Stimulated activated CD8-positive, alpha-beta memory T cell treated with anti-CD3 and anti-CD28 coated beads, Interleukin-4, amount 100 ng/mL, for 1 hour (primary cell): ENCODE measurements at places on chromosomes 3 and 15.

DNA sequence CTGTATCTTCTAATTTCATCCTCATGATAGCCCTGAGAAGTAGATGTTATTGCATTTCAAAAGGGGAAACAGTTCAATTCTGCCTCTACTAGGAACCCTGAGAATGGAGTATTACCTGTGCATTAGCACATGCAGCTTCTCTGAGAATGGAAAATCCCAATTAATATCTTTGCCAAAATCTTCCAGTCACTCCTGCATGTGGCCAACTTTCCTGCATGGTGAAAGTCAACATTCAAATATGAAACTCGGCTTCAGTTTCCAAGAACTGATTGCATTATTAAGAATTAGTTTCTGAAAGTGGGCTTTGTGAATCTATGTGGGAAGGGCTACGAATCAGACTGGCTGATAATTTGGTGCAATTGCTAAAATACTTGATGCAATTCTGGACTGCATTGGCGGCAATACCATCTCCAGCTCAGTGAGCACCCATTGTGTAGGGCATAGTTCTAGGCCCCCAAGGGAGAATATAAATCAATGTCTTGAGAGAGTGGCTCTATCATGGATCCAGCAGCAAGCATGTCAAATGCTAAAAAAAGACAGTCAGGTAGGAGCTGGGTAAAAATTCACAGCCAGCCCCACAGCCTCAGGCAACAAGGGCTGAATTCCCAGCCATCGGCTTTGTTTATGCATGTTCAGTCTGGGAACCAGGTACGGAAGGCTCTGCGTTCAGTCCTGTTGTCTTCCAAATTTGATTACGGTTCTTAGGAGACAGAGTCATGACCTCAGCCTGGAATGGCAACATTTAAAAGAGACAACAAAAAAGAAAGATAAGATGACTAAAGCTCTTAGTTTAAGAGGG, 18.8 kb upstream of the BCL6 start:
- DNase-seq, result no peak

DNA sequence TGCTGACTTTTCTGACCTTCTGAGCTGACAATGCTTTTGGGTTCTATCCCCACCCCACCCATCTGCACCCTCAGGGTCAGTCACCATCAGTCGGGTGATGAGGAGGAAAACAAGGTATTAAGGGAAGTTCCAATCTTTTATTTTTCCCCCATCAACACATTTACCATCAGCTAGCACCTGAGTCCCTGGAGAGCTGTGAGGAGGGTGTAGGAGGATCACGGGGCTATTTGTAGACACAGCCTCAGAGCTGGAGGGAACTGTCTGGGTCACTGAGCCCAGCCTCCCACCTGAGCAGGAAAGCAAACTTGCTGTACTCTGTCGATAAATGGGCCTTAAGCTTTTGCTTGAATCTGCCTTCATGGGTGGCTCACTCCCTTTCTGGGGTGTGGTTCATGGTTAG, 24.8 kb upstream of the ZFAND6 start:
- no peak for DNase-seq

- DNase-seq, result no peak
These were observed 70.5 kb upstream of the SLC4A7 start for GRCh38 chr3:27554706-27555105.

- no peak for DNase-seq
These were observed 7.8 kb upstream of the ACSBG1 start for GRCh38 chr15:78242128-78242527.

- DNase-seq, result no peak
These were observed 60.7 kb downstream of the ZNF621 start for GRCh38 chr3:40585381-40586016.

- no peak for DNase-seq
These were observed 165.0 kb downstream of the NTRK3 start for GRCh38 chr15:88091444-88092016.

DNA sequence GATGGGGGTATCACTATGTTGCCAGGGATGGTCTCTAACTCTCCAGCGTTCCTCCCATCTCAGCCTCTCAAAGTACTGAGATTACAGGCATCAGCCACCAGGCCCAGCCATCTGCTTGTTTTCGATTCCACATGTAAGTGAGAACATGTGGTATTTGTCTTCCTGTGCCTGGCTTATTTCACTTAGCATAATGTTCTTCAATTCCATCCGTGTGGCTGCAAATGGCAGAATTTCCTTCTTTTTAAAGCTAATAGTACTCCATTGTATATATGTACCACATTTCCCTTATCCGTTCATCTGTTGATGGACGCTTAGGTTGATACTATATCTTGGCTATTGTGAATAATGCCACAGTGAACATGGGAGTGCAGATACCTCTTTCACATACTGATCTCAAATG, 70.6 kb downstream of the ASB7 start:
- no peak for DNase-seq

DNA sequence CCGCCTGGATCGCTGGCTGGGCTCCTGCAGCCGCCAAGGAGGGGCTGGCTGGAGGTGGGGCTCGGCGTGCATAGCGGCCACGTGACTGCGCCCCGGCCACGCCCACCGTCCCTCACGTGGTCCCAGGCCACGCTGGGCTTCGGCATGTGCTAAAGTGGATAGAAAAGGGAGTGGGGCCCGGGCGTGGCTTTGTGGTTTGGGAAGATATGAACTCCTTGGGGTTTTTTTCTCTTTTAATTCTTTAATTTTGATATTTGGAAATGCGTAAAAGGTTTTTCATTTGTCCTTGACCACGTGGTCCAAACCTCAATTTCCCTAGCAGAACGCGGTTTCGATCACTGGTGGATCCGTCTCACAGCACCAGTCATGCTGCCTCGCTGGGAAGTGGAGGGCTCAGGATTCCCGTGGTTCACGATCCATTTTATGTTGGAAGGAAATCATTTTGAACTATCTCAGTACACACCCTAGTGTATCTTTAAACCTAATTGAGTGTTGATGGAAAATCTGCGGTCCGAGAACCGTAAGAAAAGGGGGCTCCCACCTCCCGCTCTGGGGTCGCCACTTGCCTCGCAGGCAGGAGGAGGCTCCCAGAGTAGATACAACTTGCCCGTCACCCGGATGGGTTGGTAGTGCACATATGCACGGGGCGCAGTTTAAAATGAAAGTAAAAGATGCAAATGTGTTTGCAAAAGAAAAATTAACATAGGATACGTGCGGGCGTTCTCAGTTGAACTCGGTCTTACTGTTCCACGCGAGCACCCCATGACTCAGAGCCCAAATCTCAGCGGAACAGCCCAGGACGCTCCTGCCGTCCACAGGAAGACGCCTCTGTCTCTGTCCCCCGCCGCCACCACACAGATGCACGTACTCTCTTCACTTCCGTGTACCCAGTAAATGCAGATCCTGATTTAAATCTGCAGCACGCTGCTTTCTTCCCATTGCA, 141.9 kb downstream of the PGPEP1L start:
- no peak for DNase-seq

DNA sequence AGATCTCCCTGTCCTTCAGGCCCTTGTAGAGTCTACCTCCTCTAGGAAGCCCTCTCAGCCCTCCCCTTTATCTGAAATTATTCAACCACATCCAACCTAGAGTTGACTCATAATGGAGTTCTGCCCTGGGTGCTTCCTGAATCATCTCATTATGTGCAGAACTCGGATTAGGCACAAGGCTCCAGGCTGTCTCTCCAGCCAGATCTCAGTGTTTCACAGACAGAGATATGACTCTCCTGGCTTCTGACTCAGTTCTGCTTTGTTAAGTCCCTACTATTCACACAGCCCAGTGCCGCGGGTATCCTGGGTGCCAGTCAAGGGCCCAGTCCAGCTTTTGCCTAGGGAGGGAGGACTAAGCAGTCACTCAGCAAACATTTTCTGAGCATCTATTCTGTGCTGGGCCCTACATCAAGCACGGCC, 9.3 kb downstream of the STRA6 start:
- DNase-seq, result no peak

DNA sequence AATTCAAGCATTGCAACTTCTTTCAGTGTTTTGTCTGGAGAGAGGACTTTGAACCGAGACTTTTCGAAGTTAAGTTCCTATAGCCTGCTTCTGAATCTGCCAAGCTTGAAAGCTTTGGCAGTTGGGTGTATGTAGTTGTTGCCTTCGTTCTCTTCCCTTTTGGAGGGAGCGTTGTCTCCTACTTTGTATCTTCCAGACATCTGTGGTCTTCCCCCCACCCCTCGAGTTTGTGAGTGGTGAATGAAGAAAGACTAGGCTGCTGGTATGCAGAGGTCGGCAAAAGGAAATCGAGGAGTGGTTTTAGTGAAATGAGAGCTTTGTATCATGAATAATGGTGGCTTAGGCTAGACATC, 1.3 kb downstream of the CTNNB1 start:
- DNase-seq, result no peak

GRCh38 chr3:42210726-42211125, 55.3 kb downstream of the CCK start:
- DNase-seq, result no peak
